Esophagus muscularis mucosa (tissue), 4 donors: ENCODE measurements at places on chromosomes 16 and 17. TPM values are rescaled to one million over a fixed set of nuclear protein-coding genes. Genes with fewer than 3 reads are reported as not detected.

DNA sequence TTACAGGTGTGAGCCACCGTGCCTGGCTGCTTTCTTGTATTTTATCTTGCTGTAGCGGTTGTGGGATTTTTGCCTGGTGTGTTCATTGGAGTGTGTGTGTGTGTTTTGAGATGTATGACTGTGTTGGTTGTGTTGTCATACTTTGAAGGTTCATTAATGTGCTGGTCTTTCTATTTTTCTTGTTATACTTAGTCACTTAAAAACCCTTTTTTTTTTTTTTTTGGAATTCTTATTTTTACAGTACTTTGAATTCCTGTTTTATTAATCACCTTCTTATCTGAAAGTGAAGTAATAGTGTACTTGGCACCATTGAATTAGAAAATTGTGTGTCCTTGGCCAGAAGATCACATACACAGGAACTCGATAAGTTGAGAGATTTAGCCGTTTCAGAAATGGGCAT lies 30.2 kb downstream of the TENT4B start:
- no peak for DNase-seq

DNA sequence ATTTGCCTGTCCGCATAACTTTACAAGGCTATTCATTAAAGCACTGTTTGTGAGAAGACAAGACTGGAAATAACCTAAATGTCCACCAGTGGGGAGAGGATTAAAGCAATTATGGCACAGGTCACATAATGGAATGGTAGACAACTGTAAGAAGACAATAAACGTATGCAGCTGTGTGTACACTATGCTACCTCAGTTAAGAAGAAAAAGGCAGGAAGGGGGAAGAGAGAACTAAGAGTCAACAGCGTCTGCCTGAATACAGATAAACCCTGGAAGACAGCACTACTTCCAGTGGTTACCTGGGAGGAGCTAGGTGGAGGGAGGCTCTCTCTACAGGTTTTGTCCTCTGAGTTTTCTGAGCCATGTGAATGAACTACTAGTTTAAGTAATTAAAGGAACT lies 15.3 kb downstream of the CREBBP start:
- DNase-seq: no peak

- DNase-seq: no peak
These were observed 15.0 kb upstream of the RGS9 start for GRCh38 chr17:65121916-65122806.

GRCh38 chr17:33667052-33667509 lies 374.0 kb upstream of the ASIC2 start:
- DNase-seq: no peak

DNA sequence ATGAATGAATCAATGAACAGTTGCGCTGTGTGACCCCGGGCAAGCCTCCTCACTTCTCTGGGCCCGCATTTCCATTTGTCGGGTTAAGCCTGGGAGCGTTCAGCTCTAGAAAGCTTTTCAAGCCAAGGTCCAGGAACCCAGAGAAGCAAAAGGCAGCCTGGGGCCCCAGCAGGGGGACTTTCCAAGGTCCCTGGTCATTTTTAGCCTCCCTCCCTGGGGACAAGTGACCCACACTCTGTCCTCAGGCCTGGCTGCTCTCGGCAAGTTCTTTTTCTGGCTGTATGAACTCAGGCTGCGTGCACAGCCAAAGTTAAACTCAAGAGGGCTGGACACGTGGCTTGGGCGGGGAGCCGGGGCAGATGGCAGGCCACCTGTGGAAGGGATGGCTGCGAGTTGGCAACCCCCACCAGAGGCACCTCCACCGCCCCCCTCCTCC lies 41.4 kb upstream of the CIBAR2 start:
- DNase-seq: no peak

DNA sequence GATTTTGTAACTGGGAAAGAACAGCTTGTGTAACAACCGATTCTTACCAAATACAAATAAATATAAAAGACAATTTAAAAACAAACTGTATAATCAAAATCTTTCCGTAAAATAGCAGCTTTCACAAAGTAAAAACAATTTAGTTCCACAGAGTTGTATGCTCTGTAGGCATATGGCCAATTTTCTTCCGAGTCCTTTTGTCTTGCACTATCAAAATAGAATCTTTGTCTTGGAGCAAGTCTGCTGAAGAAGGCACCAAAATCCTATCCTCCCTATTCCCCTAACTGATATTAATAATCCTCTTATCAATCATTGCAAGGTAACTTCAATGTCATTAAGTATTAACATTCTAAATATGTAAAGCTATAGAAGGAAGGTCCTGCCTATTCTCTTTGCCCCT lies 7.6 kb downstream of the THUMPD1 start:
- DNase-seq: no peak

GRCh38 chr16:14205666-14206065 lies 134.5 kb downstream of the MRTFB start:
- DNase-seq: no peak

- DNase-seq: no peak
These were observed 165.4 kb downstream of the COPRS start for GRCh38 chr17:31693433-31694220.

GRCh38 chr17:9875441-9875840 lies 29.6 kb downstream of the RCVRN start:
- no peak for DNase-seq

GRCh38 chr16:85395207-85395912 lies 217.8 kb upstream of the GSE1 start:
- DNase-seq: no peak

DNA sequence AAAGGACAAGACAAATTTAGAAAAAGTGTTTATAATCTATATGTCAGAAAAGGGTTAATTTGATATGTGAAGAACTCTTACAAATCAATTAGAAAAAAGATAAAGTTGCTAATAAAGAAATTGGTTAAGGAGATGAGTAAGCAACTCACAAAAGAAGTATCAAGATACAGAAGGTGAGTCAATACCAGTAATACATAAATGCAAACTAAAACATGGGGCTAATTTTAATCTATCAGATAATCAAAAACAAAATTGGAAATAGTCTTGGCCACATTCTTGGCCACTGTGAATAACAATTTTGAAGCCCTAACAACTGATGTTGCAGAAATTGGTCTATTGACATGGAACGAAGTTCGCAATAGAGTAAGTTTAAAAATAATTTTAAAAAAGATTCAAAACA lies 6.8 kb downstream of the DHRS7C start:
- DNase-seq: no peak

DNA sequence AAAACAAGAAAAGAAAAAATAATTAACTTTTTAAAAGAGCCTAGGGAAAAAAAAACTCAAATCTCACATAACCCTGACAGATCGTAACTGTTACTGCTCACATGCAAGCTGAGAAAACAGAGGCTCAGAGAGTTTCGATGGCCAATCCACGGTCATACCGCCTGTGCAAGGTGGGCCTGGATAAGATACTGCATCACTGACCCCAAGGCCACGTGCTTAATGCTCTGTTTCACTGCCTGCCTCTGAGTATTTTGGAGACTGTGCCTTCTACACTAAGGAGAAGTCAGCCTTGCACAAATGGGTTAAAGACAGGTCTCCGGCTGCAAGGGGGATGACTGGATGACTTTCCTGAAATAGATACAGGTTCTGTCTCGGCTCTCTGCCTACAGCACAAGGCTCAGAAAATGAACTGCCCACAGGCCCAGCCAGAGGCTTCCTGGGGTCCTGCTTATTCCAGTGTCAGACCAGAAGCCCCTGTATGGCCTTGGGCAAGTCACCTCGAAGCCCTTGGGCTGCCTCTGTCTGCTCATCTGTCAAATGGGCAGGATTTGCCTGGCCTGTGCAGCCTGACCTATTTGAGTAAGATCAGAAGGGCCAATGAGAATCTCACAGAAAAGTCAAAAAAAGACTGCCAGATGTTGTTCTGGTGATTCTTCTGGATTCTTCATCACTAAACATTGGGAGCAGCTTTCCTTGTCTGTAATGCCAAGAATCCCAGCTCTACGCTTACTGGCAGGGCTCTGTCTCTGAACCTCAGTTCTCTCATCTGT lies 25.8 kb downstream of the CNGB1 start:
- DNase-seq: no peak

DNA sequence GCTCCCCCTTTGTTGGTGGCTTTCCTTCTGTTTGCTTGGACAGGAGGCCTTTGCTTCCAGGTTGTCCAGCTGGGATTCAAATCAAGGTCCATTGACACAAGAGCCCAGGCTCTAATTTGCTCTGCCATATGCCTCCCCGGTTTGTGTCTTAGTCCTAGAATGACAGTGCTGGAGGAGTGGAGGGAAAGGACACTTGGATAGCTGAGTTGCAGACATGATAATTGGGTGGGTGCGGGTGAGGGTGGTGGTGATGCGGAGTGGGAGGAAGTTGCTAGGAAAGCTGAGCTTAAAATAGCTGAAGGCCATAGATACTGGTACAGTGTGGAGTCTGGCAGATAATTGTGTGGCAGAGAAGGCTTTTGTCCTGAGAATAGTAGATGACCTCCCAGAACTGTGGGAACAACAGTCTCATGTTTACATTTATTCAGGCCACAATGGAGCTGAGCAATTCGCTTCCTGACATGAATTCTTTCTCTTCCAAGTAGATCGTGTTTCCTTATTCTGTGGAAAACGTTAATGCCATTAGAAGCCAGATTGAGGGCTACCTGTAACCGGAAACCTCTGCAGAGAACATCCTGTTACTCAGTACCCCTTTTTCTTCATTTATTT lies 23.8 kb downstream of the SEC14L1 start:
- DNase-seq: no peak

- DNase-seq: no peak
These were observed 719 bp downstream of the NGFR start for GRCh38 chr17:49495842-49496182.

CFAP97D1 gene
- total RNA-seq: not detected

NOL3 gene
- 42.4 TPM for total RNA-seq

INTS2 gene
- 10.1 TPM for total RNA-seq

MMP28 gene
- 150 TPM for total RNA-seq

PPP1R27 gene
- not detected for total RNA-seq

PPP1R1B gene
- total RNA-seq: 8.3 TPM

PAQR4 gene
- 2.2 TPM for total RNA-seq

MC1R gene
- total RNA-seq: 3.0 TPM

OR3A3 gene
- not detected for total RNA-seq

C16orf86 gene
- 15.6 TPM for total RNA-seq

IRF8 gene
- total RNA-seq: 5.1 TPM
